Heart left ventricle (tissue), 16 donors: ENCODE measurements at places on chromosomes 12 and 14. TPM values are rescaled to one million over a fixed set of nuclear protein-coding genes. Genes with fewer than 3 reads are reported as not detected.

PIWIL1 gene
- not detected for total RNA-seq

KCNC2 gene
- not detected for total RNA-seq

SMOC1 gene
- total RNA-seq = 0.61 TPM

CCDC88C gene
- 4.8 TPM for total RNA-seq

DNA sequence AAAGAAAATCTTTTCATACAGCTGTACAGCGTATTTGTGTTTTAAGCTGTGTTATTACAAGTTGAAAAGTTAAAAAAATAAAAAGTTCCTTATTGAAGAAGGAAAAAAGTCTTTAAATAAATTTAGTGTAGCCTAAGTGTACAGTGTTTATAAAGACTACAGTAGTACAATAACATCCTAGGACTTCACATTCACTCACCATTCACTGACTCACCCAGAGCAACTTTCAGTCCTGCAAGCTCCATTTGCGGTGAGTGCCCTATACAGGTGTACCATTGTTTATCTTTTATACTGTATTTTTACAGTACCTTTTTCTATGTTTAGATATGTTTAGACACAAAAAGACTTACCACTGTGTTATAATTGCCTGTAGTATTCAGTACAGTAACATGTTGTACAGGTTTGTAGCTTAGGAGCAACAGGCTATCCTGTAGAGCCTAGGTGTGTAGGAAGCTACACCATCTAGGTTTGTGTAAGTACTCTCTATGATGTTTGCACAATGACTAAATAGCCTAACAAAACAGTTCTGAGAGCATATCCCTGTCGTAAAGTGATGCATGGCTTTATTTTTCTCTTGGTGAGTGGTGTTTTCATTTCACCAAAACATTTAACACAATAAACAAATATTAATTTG lies 275.2 kb downstream of the DACT1 start:
- H3K4me3 ChIP-seq = no peak overlapping the region
- H3K4me1 ChIP-seq = no peaks in the 10 kb centered on the region
- H3K36me3 ChIP-seq = no peaks in the 10 kb centered on the region

DNA sequence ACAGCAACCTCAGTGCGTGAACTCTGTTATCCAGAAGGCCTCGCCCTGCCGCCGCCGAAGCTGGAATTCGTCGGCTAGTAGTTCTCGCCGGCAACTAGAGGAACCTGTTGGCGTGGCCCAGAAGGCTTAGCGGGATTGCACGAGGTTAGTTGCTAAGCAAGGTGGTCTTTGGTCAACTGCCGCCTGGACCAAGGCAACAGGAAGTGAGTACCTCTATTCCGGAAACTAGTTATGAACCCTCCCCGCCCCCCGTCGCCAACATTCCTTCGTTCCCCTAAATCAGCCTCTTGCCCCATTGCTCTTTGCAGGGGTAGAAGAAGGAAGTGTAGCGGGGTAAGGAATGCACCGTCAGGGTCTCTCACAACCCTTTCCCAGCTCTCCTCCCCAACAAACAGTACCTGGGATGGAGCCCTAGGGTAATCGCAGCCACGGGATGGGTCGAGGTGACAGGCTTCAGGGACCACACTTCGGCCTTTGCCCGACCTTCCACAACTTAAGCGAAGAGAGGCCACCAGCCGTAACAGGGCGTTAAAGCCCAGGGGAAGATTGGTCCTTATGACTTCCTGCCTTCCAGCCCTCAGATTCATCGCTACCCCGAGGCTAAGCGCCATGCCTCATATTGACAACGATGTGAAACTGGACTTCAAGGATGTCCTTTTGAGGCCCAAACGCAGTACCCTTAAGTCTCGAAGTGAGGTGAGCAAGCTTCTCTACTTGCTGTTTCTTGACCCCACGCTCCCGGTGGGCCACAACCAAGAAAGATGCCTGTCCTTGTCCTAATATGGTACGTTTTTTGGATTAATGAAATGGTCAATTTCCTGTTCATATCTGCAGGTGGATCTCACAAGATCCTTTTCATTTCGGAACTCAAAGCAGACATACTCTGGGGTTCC lies at the start of gene GMPR2:
TSS of gene GMPR2 (plus strand) at position 285 of the 893 bp plus-strand sequence. CDS start at position 610, 325 bp downstream.
- H3K27ac ChIP-seq = peak within 1 kb of the TSS; percentile 95
- H3K4me1 ChIP-seq = peaks cover 20% of the 10 kb centered on the region
- H3K4me3 ChIP-seq = peak within 1 kb of the TSS; percentile 70
- no peaks in the 10 kb centered on the region for H3K27me3 ChIP-seq
- no peaks in the 10 kb centered on the region for H3K36me3 ChIP-seq

- no peak overlapping the region for H3K27ac ChIP-seq
- no peak overlapping the region for H3K4me3 ChIP-seq
- H3K27me3 ChIP-seq = no peaks in the 10 kb centered on the region
- H3K4me1 ChIP-seq = peaks cover 9% of the 10 kb centered on the region
Measured at GRCh38 chr12:75660805-75661404, 149.5 kb upstream of the KRR1 start.

DNA sequence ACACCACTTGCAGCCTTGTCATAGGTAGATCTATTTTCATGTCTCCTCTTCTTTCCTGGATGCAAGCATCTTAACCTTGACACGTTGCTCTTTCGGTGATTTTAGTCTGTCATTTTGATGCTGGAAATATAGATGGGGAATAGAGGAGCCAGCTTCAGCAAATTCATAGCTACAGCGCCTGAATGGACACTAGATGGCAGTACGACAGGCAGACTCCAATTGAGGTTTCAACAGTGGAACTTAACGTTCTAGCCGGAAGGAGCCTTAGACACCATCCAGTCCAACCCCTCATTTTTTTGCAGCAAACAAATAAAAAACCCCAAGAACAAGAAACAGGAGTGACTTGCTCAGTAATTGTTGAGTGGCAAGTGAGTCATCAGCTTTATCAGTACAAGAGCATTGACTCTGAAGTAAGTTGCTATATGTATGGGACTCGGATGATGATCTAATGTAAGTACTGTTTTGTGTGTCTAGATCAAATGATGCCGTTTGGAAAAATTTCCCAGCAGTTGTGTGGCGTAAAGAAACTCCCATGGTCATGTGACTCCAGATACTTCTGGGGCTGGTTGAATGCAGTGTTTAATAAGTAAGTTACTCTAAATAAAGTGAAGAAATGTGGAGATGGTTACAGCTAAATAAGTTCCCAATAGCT lies 9.0 kb downstream of the DMAC2L start:
- H3K27me3 ChIP-seq = no peaks in the 10 kb centered on the region
- H3K27ac ChIP-seq = peak overlapping the region; percentile 47
- H3K4me3 ChIP-seq = peak overlapping the region; percentile 49
- peak; percentile 49 for DNase-seq
- peaks cover 18% of the 10 kb centered on the region for H3K4me1 ChIP-seq

DNA sequence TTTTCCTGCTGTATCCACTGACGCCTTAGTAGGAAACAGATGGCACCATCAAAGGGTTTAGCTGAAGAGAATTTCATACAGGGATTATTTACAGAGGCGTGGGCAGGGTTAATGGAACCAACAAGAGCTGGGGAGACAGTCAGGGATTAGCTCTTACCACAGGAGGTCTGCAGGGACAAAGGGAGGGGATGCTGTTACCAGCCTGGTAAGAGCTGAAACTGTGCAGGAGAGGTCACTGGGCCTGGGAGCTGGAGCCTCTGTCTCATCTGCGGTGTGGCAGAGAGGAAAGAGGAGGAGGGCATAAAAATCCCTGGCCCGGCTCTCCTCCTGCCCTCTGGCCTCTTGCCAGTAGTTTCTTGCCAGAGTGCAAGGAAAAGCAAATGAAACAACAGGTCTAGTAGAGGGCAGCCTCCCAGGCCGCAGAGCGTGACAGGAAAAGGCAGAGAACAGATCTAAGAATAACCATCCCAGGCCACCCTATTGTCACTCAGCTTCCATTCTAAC lies 18.9 kb upstream of the POC1B start:
- peak; percentile 59 for DNase-seq
- H3K36me3 ChIP-seq = no peaks in the 10 kb centered on the region
- H3K27ac ChIP-seq = peak overlapping the region; percentile 24
- H3K4me1 ChIP-seq = peaks cover 19% of the 10 kb centered on the region
- no peak overlapping the region for H3K4me3 ChIP-seq
- H3K27me3 ChIP-seq = no peaks in the 10 kb centered on the region
